ENCODE measurements at places on chromosomes 2 and 18.

DNA sequence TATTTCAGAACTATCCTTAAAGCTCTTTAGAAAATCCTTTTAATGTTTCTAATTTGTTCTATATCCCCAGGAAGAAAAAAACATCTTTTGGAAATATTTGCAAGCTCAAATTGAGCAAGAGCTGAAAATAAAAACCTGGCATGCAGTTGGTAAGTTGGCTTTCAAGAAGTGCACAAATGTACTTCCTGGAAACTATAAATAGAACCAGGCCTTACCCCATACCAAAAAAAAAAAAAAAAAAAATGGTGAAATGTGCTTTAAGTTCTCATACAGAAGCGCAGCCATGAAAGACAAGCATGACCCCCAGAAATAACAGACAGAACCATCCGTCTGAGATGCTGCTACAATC lies 178.5 kb downstream of the HDAC4 start:
- DNase-seq, result no peak

DNA sequence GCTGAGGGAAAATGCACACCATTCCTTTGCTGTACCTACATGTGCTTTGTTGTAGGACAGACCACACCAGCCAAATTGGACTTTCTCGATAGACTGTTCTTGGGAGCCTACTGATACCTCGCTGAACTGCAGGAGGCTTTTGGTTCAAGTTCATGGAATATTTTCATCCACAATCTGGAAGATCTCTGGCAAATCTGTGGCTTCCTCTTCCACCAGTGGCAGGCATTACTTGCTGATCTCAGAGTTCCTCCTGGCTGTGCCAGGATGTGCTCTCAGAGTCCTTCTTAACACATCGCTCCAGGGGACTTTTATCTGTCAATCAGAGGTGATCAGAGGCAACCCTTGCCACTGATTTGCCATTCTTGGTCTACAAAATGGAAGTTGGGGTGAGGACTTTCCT lies 87.7 kb downstream of the PTGR3 start:
- no peak for DNase-seq

DNA sequence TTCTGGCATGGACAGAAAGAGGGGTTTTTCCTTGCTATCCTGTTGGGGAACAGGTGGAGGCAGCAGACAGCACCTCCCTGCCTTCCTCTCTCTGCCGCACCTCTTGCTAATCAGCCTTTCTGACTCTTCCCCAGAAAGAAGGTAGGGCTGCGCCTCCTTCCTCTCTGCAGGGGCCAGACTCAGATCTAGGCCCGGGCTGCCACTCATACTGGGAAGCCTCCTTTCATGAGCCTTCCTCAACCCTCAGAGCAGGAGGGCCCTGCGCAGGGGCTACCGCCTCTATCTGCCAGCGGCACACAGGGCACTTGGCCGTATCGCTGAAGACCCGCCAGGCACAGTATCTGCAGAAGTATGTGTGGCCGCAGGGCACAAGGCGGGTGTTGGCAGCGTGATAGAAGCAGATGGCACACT lies 7.1 kb downstream of the NEURL3 start:
- DNase-seq, result no peak

DNA sequence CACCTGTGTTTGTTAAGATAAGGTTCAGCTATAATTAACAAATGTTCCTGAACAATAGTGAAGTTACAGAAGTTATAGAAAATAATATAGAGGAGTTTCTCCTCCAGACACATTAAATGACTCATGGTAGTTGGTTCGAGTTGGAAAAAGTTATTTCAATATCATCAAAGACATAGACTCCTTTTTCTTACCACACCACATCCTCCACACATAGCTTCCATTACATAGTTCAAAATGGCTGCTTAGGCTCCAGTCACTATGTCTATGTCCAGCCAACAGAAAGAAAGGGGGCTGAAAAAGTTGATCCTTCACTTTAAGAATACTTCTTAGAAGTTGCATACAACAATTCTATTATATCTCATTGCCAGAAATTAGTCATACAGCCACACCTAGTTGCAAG lies 50.7 kb downstream of the DYNAP start:
- DNase-seq, result no peak

DNA sequence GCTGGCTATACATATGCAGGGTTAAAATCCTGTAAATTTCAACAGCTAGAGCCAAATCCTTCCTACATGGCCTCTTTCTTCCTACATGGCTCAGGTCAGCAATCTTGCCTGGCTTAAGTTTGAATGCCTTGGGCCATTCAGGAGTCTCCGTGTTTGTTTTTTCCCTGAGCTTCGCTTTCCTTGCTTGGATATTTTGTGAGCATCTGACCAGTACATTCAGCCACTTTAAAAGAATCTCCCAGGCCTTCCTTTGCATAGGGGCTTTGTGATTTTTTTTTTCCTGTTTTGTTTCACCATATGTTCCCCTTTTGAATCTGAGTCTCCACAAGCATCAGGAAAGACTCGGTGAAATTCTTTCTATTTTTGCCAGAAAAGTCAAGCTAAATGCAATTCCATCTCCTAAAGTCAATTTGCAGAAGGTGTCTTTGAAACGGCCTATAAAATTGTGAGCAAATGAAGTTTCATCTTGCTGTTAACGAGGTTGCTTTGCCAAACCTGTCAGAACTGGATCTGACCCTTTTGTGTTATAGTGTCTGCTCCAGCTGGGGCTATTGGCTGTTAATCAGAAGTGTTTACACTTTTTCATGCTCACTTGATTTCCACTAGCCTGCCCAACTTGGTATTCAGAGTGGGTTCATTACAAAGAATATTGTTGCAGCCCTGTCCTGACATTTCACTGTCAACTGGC lies 256.9 kb downstream of the DCC start:
- DNase-seq, result no peak

- no peak for DNase-seq
Observed at GRCh38 chr2:10377052-10377746, 70.9 kb downstream of the ODC1 start.

DNA sequence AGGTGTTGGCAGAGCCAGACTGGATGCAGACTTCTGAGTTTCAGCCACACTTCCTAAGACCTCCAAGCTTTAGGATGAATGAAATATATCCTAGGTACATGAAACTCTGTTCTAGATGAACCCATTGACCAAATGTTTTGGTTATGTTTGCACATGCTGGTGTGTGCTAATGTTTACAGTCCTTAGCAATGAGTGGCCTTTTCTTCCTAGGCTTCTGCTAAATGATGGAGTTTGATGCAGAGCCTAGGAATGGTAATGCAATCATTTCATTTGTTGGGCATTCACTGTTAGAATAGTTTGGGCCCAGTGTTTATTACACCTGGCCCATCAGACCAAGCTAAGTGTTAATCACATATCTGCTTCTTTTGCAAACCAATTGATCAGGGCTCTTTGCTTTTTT lies 464.7 kb downstream of the MEIS1 start:
- DNase-seq, result no peak

- DNase-seq, result no peak
Observed at GRCh38 chr18:76806301-76806700, 16.1 kb upstream of the ZNF236 start.

GRCh38 chr2:15614545-15615300 lies 23.1 kb downstream of the DDX1 start:
- DNase-seq, result no peak

DNA sequence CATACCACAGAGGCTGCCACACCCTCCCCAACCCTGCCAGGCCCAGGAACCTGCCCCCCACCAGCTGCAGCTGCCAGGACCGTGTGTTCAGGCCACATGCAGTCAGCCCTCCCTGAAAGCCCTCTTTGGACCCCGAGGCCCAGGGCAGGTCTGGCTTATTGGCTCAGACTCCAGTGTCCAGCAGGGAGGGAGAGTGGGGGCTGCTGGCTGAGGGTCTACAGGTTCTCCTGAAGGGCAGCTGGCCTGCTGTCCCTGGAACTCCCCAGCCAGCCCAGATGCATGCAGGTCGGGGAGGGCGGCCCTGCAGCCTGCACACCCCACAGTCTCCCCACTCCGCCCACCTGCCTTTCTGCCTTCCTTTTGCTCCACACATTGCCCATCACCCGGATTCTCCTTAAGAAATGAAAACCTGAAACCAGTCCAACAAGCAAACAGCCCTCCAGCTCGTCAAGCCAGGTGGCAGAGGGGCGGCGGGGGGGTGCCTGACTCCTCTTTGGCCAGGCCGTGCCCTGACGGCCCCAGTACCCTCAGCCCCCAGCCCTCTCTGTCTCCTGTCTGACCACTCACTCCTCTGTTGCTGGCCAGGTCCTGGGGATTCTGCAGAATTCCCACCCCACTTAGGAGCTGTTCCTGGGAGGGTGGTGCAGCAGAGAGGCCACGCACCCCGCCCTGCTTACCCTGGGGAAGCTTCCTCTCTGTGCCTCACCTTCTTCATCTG lies 18.0 kb downstream of the GPR35 start:
- DNase-seq, result no peak

GRCh38 chr2:147173798-147174197 lies 671.0 kb upstream of the ACVR2A start:
- DNase-seq, result no peak

GRCh38 chr2:45946023-45946422 lies 294.5 kb downstream of the PRKCE start:
- no peak for DNase-seq

- DNase-seq, result no peak
Observed at GRCh38 chr2:115199966-115200365, 757.5 kb downstream of the DPP10 start.

- no peak for DNase-seq
Observed at GRCh38 chr2:226669249-226669648, 130.4 kb downstream of the IRS1 start.

GRCh38 chr2:2633017-2633416 lies 301.9 kb upstream of the MYT1L start:
- DNase-seq, result no peak

GRCh38 chr2:45892425-45892745 lies 240.9 kb downstream of the PRKCE start:
- DNase-seq, result no peak

GRCh38 chr2:202377207-202377761 lies 1.2 kb downstream of the BMPR2 start:
- no peak for DNase-seq

- DNase-seq, result no peak
Observed at GRCh38 chr2:38552259-38552658, 50.5 kb downstream of the HNRNPLL start.

DNA sequence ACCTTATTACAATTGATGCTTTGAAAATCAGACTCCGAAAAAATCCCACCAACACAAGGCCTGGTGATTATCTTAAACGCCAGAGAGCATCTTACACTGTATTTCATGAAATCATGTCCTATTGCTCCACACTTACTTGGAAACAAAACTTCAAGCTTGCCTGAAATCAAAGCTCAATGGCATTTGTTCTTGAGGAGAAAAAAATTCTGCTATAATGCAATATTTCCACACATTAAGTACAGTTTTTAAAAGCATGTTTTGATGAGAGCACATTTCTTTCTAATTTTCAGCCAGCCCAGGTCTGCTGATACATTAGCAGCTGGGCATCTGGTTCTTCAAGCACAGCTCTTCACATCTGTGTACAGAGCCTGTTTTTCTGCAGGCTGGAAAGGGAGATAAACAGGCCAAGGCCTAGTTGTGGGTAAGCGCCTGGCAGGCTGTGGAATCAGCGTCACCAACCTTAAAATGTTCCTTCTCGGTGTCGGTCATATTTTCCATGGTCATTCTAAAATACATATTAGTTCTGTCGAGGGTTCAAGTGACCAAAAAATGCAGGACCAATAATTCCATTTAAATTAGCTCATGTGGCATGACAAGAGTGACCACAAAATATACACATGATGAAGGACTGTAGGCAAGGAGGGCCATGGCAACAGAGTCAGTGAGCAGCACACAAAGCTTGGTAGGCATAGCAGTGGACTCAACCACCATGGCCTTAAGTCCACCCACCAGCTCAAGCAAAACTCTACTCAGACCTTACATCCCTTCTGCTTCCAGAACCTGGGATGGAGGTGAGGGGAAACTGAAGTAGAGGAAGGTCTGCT lies 20.9 kb downstream of the SLC8A1 start:
- DNase-seq, result no peak

DNA sequence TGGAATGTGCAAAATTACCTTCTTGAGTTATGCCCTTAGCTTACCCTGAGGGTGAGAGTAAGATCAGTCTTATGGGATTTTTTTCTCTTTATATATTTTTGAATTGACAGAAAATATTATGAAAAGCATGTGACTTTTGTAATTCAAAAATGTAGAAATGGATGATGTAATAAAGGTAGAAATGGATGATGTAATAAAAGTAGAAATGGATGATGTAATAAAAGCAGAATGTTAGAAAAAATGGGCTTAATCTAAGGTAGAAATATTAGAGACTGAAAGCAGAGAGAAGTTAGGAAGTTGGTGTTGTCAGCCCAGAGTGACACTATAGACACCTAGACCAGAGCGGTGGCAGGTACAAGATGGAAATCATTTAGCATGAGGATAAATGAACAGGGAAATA lies 107.1 kb upstream of the THSD7B start:
- no peak for DNase-seq

- DNase-seq, result no peak
Observed at GRCh38 chr2:225842939-225843338, 443.4 kb downstream of the NYAP2 start.

DNA sequence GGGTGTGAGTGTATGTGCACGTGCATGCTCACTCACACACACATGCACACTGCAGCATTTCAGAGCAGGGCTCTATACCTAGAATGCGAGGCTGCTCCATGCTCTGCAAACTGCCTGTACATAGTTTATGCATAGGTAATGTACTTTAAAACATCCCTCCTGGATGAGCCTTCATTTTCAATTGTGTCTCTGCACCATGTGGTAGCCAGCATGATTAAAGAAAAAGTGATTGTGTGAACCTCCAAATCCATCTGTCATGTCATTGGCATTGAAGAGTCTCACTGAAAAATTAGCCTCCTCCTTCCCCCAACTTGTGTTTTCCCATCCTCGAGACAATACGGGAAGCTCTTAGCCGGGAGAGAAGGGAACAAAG lies 120.9 kb upstream of the SPATS2L start:
- no peak for DNase-seq

- no peak for DNase-seq
Observed at GRCh38 chr2:145807554-145807953, 1287.6 kb upstream of the ZEB2 start.

DNA sequence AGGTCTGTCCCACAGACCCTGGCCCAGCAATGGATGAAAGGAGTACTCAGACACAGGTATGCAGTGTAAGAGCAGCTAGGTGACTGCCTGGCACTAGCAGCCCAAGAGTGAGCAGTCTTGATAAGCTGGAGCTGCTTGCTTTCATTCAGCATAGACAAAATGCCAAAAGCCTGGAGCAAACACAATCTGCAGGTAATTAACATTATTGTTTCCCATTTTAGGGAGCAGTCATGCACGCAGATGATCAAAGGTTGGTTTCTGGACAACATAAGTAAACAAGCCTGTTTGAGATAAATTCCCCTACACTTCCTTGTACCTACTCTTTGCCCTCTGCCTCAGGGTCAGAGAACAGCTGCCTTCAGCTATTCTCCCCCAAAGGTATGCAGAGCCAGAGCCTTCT lies 73.7 kb upstream of the MSTN start:
- DNase-seq, result no peak

All from stimulated activated CD8-positive, alpha-beta memory T cell treated with anti-CD3 and anti-CD28 coated beads, Interleukin-12 subunit alpha, Interleukin-12 subunit beta, amount 100 ng/mL, for 1 hour (primary cell).